ENCODE measurements at places on chromosomes 1 and 21. TPM values are rescaled to one million over a fixed set of nuclear protein-coding genes. Genes with fewer than 3 reads are reported as not detected.

Gene GSTM1
- not detected for total RNA-seq

Gene A3GALT2
- total RNA-seq = not detected

Gene GREM2
- 2.0 TPM for total RNA-seq

Gene DNAJC8
- 58.1 TPM for total RNA-seq

Gene IGSF21
- not detected for total RNA-seq

Gene SPRR2G
- not detected for total RNA-seq

Gene SLC44A5
- under 0.01 TPM for total RNA-seq

Gene FNDC5
- 0.22 TPM for total RNA-seq

Gene CD247
- total RNA-seq = not detected

Gene CLDN17
- not detected for total RNA-seq

Gene SPATA45
- total RNA-seq = not detected

Gene CAMK1G
- 0.66 TPM for total RNA-seq

Gene LMX1A
- total RNA-seq = not detected

Gene CFHR5
- not detected for total RNA-seq

Gene NFIA
- total RNA-seq = 5.9 TPM

Gene LCE5A
- total RNA-seq = not detected

Gene LAMB3
- total RNA-seq = 4.6 TPM

Gene KCNJ15
- total RNA-seq = 6.0 TPM

Gene ANKRD65
- under 0.01 TPM for total RNA-seq

Gene KCNK1
- 0.22 TPM for total RNA-seq

Gene EXO5
- total RNA-seq = 5.0 TPM

Gene FCRL4
- total RNA-seq = not detected

Gene ANKRD35
- total RNA-seq = 0.57 TPM

Gene CLCA4
- total RNA-seq = not detected

Gene APOBEC4
- total RNA-seq = under 0.01 TPM

Gene SPATA1
- 0.88 TPM for total RNA-seq

Gene CYP4A11
- not detected for total RNA-seq

Gene NR5A2
- total RNA-seq = not detected

Gene PCP4
- total RNA-seq = not detected

Gene FAM163A
- not detected for total RNA-seq

Gene LRRC71
- 0.14 TPM for total RNA-seq

Gene FAM177B
- not detected for total RNA-seq

Gene MYBPH
- total RNA-seq = 0.88 TPM

All from placental pericyte (primary cell).